Breast epithelium (tissue), 4 donors: ENCODE measurements at places on chromosomes 4 and X. TPM values are rescaled to one million over a fixed set of nuclear protein-coding genes. Genes with fewer than 3 reads are reported as not detected.

The ZNF595 gene
- total RNA-seq = 34.6 TPM

The EREG gene
- total RNA-seq = 7.6 TPM

- no peak for DNase-seq
Measured at GRCh38 chr4:17702641-17703040, 78.8 kb downstream of the FAM184B start.

DNA sequence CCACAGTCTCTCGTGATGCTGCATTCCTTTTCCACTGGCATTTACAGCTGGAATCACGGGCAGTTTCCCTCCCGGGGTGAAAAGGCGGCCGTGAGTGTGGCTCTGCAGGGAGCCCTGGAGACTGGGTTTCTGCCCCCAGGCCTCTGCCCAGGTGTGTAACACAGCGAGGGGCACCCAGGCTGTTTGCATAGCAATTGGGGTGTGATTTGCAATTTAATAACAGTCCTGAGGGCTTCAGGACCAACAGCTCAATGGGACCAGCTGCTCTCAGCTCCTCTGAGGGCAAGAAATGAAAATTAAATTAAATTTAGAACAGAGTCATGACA lies 99.0 kb upstream of the SHOX start:
- no peak for DNase-seq

DNA sequence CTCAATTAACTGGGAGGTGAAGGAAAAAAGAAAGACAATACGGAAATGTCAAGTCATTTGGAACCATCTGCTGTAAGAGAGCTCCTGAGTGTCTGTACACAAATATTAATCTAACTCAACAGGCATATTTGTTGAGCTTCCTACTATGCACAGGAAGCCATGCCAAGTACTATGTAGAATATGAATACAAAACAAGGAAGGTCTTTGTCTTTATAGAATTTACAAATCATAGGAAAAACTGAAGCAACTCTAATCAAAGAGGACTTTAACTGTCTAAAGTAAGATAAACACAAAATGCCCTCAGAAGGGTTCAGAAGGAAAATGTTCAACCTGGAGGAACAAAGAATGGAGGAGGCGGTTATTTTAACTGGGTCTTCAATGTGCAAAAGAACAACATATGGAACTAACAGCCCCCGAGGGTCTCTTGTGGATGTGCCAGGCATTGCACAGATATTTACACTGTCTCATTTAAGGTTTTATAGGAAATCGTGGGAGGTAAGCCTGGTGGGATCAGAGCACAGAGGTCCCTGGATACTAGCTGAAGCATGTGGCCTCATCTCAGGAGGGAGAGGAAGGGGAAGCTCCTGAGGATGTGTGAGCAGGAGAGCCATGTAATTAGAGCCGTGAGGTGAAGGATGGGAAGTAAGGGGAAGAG lies 5.8 kb downstream of the FAM114A1 start:
- no peak for DNase-seq

The ARHGAP24 gene
- total RNA-seq = 37.2 TPM

DNA sequence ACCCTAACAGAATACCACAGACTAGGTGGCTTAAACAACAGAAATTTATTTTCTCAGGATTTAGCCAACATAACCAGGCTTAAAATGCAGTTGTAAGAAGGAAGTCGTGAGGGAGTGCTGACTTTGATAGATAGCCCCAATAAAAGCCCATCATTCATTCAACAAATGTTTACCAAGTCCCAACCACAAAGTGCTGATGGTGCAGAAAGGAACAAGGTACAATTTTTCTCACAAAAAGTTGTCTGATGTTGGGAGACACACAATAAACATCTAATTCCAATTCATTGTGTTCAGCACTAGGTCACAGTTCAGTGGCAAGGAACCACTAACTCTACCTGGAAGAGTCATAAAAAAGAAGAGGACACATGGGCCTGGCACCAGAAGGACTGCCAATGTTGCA lies 42.2 kb downstream of the AKAP4 start:
- no peak for DNase-seq
